ENCODE measurements at places on chromosomes 2 and 18.

GRCh38 chr2:28413899-28414295, 21.2 kb downstream of the FOSL2 start:
- no peak for DNase-seq

DNA sequence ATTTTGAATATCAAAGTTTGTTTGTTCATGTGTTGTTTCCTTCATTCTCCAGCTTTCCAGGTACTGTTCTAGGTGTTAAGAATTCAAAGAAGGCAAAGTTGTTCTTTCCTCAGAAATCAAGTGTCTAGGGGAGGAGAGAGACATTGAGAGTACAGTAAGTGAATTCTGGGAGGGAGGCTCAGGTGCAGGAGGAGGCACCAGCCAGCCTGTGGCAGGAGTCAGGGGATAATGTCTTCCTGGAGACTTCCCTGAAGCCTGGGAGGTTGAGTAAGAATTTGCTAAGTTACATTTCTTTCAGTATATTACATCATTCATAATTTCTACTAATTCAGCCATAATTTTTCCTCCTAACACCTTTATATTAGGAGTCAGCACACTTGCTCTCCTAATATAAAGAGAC, 462.1 kb downstream of the TDRD15 start:
- no peak for DNase-seq

DNA sequence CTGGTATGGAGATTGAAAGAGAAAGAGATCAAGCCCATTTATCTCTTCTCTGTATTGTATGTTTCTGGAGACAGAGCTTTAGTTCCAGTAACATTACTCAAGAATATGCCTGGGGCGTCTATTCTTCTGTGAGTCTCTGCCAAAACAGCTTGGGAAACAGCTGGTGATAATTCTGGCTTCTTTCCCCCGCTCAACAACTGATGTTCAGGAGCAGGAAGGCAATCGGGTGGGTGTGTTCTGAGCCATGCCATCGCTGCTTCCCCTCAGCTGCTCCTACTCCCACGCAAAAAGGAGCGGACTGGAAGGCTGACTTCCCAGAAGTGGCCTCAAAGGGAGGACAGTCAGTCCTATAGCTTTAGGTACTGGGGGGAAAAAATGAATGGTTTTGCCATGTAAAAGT, 695.1 kb downstream of the PLCL1 start:
- no peak for DNase-seq

DNA sequence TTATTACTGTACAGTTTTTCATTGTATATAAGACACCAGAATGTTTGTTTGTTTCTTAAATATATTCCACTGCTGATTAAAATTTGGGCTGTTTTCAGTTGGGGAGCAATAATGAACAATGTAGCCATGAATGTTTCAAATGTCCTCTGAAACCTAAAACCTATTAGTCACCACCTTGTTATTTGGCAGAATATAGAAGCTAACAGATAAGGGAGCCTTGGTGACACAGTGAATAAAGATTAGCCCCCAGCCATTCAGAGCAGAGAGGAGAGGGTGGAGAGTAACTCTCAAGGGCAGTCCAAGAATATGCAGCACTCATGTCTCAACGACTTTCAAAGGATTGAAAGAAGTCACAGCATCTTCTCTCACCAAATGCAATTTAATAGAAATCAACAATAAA, 43.1 kb upstream of the ATP8B1 start:
- no peak for DNase-seq

GRCh38 chr2:239206851-239207250, 194.0 kb downstream of the HDAC4 start:
- no peak for DNase-seq

DNA sequence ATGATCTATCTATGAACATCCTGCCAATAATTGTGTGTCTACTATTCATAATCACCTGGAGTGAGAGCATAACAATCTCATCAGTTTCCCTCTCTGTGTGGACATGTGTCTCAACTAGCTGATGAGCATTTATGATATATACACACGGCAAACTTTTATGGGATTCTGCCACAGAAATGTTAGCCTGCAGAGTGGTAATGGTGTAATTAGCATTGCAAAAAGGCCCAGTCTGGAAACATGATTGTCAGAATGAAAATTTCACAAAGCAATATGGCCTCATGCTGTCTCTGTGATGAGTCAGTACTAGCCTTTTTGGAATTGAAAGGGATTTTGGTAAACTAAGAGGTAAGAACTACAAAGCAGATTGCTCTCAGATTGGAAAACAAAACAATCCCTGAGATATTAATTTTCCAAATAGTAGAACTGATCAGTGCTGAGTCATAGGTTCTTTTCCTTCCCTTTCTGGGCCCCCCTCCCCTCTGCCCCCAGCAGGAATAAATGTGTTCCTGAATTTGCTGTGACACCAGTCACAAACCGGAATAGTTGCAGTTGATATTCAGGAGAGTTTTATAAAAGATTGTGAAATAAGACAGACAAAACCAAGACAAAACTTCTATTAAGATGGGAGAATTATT, 189.2 kb downstream of the OSR1 start:
- no peak for DNase-seq

All from activated CD4-positive, alpha-beta T cell treated with anti-CD3 and anti-CD28 coated beads for 24 hours (primary cell).